ENCODE measurements at places on chromosomes 2 and 18. TPM values are rescaled to one million over a fixed set of nuclear protein-coding genes. Genes with fewer than 3 reads are reported as not detected.

The PLCL1 gene
- 0.13 TPM for total RNA-seq

DNA sequence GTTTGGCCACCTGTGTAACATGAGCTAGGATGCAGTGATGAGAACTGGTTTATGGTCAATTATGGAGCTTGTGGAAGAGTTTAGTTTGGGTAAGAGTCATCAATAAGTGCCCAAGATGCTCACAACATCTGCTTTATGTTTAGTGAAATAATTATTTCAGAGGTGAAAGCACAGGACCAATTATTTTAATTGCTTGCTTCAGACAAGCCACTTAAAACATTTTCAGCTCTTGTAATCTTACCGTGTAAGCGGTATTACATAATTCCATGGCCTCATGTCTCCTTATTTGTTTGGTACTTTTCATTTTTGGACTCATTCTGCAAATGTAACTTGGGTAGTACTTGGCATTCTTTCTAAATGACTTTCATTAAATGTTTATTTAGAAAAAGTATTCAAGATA is 5.4 kb downstream of the B3GNT2 start:
- no peak for DNase-seq

- no peak for DNase-seq
Measured at GRCh38 chr2:239096676-239097427, 249.0 kb downstream of the TWIST2 start.

DNA sequence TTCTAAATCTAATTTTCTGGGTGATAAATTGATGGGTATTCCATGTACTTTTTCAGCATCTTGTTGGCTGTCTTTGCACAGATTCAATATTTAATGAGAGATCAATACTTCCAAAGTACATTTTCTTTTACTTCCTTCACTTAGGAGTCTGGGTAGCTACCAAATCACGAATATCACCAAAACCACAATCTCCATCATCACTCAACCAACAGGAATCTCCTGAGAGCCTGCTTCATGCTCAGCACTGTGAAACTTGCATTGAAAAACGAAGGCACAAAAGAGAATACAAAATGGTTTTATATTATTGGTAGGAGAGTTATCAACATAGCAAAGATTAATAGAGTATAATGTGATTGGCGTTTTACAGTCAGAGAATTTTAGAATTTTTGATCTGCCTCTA is 261.5 kb upstream of the DSEL start:
- DNase-seq, result no peak

All from HT-29 (cell line).